ENCODE measurements at places on chromosomes 2 and 18.

DNA sequence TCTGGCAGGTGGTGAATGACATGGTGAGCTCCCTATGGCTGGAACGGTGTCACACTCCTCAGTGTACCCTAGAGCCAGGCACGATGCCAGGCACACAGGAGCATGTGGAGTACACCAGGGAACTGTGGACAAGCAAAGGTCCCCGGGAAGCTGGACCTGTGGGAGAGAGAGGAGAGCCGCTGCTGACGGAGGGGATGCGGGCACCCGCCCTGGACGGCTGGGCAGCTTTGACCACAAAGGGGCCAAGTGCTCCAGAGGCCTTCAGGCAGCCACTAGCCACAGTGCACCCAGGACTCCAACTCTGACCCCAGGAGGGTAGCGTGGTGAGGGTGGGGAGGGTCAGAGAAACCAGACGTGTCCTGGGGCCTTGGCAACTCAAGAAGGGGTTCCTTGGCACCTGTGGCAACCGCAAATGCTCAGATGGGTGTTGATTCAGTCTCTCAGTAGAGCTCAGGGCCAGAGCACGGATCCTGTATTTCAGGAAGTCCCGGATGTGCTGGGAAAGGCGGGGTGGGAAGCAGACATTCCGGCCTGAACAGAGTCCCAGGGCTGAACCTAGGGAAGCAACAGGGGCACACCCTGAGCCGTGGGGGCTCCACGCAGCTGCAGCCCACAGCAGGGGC, 2.3 kb upstream of the MAB21L4 start:
- DNase-seq = no peak

- DNase-seq = peak; percentile 7
Measured at GRCh38 chr2:54459037-54459441, 2.9 kb downstream of the SPTBN1 start.

DNA sequence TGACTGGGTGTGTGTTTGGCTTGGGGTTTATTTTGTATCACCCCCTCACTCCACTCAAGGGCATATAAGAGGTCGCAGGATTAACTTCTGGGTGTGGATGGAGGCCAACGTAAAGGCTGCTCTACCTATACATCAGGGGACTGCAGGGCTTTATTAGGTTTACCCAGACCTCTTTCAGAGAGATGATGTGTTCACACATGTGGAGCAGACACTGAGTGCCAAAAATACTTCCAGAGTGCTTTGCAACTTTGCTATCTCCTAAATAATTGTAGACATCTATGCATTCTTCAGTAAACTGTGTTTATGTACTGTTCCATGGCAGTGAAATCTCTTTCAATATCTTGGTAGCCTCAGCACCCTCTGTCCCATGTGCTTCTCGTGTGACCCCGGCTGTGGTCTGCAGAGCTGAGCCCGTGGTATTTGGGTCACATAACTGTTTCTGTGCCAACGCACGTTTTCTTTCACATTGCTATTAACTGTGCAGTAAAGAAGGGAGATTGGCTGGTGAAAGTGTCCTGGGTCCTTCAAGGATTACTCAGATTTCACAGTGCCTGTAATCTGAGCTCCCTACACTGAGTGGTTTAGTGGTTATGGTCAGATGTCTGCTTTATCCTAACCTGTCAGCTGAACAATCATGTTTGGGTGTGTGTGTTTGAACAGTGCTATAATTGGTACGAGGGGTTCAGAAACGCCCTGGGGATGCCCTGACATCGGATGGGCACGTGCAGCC, 208.1 kb downstream of the VAPA start:
- peak; percentile 71 for DNase-seq

GRCh38 chr2:111120253-111121027, at the start of gene BCL2L11:
BCL2L11 (plus strand) TSS chr2:111120914; CDS start chr2:111123746, 2,832 bp downstream.
- DNase-seq = peak; percentile 95

DNA sequence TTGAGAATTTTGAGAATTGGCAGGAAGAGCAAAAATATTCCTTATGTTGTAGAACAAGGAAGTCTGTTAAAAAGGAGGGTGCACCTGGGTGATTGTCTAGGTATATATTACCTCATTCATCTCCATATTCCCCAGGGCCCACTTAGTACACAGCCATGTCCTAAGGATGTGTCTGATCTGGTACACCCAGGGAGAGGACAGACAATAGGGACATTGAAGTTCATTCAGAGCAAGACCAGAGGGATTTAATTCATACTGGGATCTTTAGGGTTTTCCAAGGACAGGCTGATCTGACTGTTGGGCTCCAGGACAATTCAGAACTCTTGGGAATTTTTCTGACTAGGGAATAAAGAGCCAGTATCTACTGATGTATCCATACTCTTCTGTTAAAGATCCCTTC, 112.1 kb downstream of the PHLPP1 start:
- DNase-seq = peak; percentile 36

DNA sequence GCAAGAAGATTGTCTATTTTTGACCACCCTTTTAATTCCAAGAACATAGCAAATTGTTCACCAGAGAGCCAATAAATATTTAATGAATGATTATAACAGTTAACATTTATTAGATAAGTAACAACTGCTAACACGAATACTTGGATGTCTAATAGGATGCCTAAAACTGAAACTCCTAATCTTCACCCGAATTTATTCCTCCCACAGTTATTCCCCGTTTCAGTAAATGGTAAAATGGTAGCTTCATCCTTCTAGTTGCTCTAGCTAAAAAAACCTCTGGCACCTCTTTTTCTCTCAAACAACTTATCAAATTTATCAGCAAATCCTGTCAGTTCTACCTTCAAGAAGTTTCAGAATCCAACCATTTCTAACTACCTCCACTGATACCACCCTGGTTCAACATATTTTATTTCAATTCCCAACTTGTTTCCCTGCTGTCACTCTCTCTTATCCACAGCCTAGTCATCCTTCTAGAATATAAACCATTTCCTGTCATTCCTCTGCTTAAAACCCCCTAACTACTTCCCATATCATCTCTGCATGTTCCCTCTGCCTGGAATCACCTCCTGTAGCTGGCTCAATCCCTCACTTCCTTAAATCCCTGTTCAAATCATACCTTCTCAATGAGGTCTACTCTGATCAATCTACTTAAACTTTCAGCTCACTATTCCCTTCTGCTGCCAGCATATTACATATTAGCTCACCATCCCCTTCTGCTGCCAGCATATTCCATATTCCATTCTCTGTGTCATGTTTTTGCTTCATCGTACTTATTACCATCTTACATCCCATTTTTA, 93.8 kb downstream of the ROCK2 start:
- DNase-seq = no peak

DNA sequence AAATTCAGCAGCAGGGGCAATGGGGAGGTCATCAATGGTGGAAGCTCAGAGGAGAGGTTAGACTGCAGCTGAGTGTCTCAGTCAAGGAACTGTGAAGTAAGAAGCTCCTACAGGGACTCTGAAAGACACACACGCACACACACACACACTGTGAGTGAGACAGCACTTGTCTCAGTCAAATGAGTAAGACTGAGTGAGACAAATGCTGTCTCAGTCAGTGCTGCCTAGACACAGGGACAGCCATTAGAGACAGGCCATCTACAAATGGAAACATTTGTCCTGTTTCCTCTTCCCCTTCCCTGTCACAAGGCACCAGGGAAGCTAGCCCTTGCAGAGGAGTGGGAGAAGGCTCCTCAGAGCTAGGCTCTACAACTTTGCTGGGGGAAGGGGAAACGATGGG, 577.4 kb upstream of the GCFC2 start:
- DNase-seq = no peak

- DNase-seq = no peak
Measured at GRCh38 chr2:16207611-16208010, 267.3 kb downstream of the MYCN start.

GRCh38 chr2:173922760-173923159, 42.4 kb downstream of the SP3 start:
- DNase-seq = no peak

DNA sequence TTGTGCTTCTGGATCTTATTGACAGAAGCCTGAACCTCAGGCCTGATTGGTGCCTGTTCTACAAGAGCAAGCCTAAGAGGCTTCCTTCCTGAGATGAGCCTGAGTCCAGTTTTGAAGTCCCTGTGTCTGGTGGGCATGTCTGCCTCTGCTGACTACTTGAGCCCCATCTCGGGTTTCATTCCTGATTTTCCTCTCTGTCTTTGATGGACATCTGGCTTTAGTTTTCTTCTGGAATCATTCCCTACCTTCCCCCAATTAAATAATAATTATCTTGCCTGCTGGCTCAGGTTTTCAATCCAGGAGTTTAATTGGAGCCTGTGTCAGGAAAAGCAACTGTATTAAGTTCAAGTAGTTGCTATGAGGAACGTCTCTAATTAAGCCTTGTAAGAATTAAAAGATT, 135.5 kb upstream of the MC4R start:
- no peak for DNase-seq

GRCh38 chr2:30948857-30949256, 141.6 kb upstream of the CAPN13 start:
- no peak for DNase-seq

GRCh38 chr18:446941-447560, 53.5 kb downstream of the COLEC12 start:
- DNase-seq = no peak

DNA sequence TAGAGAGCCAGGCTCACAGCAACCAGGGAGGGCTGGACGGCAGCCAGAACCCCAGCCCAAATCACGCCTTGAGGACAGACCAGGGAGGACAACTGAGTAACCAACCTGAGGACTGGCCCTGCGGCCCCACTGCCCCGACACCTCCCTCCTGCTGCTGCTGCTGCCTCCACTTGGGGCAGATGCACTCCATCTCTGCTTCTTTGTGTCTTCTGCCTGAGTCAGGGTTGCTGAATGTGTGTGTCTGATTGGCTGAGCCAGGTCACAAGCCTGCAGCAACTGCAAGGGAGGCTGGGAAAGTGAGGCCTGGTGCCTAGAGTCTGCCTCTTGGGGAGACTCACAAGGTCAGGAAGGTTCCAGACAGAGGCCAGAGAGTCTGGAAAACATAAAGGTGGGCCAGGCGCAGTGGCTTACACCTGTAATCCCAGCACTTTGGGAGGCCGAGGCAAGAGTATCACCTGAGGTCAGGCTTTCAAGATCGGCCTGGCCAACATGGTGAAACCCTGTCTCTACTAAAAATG, 83.4 kb downstream of the ZFP36L2 start:
- DNase-seq = no peak

GRCh38 chr2:100197631-100198153, 55.3 kb upstream of the AFF3 start:
- no peak for DNase-seq

- DNase-seq = no peak
Measured at GRCh38 chr18:80238651-80239260, 8.6 kb downstream of the PARD6G start.

DNA sequence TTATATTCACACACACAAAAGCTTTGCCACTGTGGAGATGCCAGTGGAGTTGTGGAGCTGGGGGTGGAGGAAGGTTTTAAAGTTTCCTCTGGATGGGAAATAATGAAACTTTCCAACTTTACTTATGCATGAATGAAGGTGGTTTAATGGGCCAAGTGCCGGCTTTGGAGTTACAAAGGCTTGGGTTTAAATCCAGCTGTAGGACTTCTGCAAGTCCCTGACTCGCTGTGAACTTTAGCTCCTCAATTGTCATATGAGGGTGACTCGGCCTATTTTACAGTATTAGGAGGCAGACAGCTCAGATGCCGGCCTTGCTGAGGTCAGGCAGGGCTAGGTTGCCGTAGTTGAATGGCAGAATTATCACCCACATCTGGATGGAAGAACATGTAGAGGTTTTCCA, 415.8 kb upstream of the TRIB2 start:
- DNase-seq = no peak

GRCh38 chr2:42095923-42096408, 48.1 kb downstream of the PKDCC start:
- peak; percentile 86 for DNase-seq

GRCh38 chr18:40159141-40160017, 1795.7 kb upstream of the PIK3C3 start:
- DNase-seq = peak; percentile 87

GRCh38 chr2:203626952-203627681, 79.3 kb upstream of the CD28 start:
- DNase-seq = no peak

DNA sequence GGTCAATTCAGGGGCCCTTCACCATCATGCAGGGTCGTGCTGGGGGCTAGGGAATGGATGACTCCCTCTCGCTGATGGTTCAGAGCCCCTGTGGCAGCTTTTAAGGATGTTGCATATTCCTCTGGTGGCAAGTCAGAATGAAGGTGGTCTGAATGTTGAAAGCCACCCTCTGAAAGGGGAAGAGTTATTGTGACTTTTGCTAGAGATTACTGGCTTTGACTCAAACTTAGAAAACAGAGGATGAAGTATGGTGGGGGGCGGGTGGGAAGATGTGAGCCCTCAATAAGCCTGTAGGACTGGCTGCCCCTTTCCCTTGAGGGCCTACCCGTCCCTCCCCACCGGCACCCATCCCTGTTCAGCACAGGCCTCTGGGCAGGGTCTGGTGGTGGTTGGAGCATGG, 23.2 kb downstream of the MC2R start:
- DNase-seq = no peak

DNA sequence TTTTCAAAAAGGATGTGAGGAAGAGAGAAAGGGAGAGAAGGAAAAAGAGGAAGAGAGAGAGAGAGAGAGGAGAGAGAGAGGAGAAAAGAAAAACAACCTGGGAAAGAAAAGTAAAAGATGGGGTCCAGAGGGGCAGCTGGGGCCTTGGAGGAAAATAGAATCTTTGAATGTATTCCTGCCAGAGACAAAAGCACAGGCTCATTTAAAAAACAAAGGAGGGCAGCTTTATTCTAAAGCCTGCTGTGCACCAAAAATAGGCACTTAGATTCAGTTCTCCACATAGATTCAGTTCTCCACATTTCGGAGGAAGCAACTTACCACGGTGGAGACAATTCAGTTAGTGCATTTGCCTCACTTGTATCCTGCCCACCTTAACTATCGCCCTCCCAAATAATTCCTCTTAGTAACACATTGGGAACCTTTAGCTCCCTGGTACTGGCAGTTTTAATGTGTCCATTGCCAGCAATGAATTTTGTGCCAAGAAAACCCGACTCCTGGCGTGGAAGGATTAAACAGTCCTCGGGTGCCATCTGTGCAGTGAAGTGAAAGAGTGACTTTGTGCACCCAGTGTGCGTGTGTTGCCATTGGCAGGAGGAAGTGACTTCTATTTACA, 71.3 kb downstream of the DPP4 start:
- DNase-seq = peak; percentile 34

GRCh38 chr2:224753743-224754540, 37.8 kb upstream of the CCDC195 start:
- no peak for DNase-seq

GRCh38 chr2:121363632-121364420, 78.8 kb upstream of the TFCP2L1 start:
- DNase-seq = no peak

All from NCI-H2081 (cell line).